Right atrium auricular region (tissue), 2 donors: ENCODE measurements at places on chromosomes 1 and 21. TPM values are rescaled to one million over a fixed set of nuclear protein-coding genes. Genes with fewer than 3 reads are reported as not detected.

OR10K2 gene
- not detected for total RNA-seq

GRCh38 chr1:43418858-43419257, 29.2 kb downstream of the SZT2 start:
- peaks cover 87% of the 10 kb centered on the region for H3K36me3 ChIP-seq
- no peaks in the 10 kb centered on the region for H3K27me3 ChIP-seq
- H3K4me1 ChIP-seq: no peaks in the 10 kb centered on the region
- no peak for DNase-seq

- H3K27me3 ChIP-seq: no peaks in the 10 kb centered on the region
- H3K4me1 ChIP-seq: no peaks in the 10 kb centered on the region
- H3K36me3 ChIP-seq: no peaks in the 10 kb centered on the region
- DNase-seq: no peak
- no peak overlapping the region for H3K4me3 ChIP-seq
- H3K27ac ChIP-seq: no peak overlapping the region
Measured at GRCh38 chr1:204320382-204320804, 39.3 kb downstream of the PLEKHA6 start.

DNA sequence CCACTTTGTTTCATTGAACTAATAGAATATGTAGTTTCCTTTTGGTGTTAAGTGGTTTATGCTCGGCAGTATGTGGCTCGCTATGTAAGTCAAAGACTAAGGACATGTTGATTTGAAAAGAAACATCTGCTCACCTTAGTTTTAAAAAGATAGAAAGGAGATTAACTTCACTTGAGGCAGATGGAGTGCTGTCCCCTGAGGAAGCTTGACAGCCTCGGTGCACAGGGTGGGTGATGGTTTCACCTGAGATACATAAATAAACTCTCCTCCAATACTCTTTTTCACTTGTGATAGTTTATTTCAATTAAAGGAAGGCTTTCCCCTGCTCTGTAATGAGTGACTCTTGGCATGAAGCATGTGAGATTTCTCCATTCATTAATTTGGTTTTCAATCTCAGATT, 70.8 kb upstream of the FMN2 start:
- H3K27ac ChIP-seq: no peak overlapping the region
- DNase-seq: no peak
- no peaks in the 10 kb centered on the region for H3K36me3 ChIP-seq
- H3K27me3 ChIP-seq: no peaks in the 10 kb centered on the region
- no peaks in the 10 kb centered on the region for H3K4me1 ChIP-seq

DNA sequence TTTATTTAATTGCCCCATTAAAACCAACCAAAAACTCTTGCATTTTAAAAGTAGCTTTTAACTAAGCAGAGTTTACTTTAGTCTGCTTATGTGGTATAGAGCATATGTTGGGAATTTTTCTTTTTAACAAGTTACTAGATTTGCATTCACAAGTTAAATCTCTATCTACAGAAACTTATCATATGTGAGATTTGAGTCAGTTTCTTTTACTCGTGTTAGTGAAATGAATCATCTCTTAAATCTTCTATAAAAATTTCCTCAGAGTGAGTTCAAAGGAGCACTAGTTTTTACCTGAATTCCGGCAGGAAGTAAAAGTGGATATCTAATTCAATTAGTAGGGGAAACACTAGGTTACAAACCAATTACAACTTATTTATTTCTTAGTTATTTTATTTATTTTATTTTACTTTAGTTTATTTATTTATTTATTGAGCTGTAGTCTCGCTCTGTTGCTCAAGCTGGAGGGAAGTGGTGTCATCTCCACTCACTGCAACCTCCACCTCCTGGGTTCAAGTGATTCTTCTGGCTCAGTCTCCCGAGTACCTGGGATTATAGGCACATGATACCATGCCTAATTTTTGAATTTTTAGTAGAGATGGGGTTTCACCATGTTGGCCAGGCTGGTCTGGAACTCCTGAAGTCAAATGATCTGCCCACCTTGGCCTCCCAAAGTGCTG, 1609.6 kb upstream of the B3GALT2 start:
- H3K27me3 ChIP-seq: no peaks in the 10 kb centered on the region
- no peaks in the 10 kb centered on the region for H3K36me3 ChIP-seq
- no peak overlapping the region for H3K27ac ChIP-seq
- no peak overlapping the region for H3K4me3 ChIP-seq
- DNase-seq: no peak
- no peaks in the 10 kb centered on the region for H3K4me1 ChIP-seq

AMY1C gene
- not detected for total RNA-seq

GRCh38 chr1:32893198-32894018, 7.1 kb downstream of the HPCA start:
- peaks cover 14% of the 10 kb centered on the region for H3K4me1 ChIP-seq
- no peak for DNase-seq
- H3K36me3 ChIP-seq: no peaks in the 10 kb centered on the region
- H3K27ac ChIP-seq: no peak overlapping the region
- no peaks in the 10 kb centered on the region for H3K27me3 ChIP-seq
- peak overlapping the region; percentile 52 for H3K4me3 ChIP-seq

S100A7A gene
- not detected for total RNA-seq

FMO2 gene
- 28.4 TPM for total RNA-seq

DNA sequence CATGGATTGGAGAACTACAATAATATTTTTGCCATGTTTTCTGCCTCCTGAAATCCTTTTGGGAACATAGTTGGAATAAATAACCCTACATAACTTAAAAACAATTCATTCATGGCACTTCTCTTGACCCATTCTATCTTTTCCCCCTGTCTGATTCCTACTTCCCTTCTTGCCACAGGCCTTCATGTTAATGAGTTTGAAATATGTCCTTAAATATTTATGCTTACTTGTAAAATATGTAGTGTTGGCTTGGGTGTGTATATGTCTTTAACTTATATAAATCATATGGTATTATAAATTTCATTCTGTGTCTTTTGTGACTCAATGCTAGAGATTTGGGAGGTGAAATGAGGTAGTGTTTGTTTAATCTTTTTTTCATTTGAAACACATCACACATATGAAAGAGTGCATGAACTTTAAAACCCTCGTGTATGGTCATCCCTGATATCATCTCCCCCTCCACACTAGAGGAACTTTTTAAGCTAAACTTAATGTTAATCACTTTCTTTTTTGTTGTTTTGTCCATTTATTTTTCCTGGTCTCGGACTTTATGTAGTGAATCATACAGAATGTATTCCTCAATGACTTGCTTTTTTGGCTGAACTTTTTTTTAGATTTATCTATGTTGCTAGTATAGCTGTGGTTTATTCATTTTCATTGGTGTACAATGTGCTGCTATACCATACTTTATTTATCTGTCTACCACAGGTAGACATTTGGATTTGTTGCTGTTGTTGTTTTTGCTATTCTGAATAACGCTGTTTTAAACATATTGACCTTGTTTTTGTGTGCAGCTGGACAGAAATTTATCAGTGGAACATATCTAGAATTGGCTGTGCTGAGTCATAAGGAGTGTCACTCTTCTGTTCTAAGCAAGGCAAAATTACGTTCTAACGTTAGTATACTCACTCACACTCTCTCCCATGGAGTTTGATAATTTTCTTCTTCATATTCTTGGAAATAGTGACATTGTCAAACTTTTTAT, 441.6 kb downstream of the PLPP3 start:
- H3K36me3 ChIP-seq: no peaks in the 10 kb centered on the region
- H3K27me3 ChIP-seq: no peaks in the 10 kb centered on the region
- H3K4me1 ChIP-seq: no peaks in the 10 kb centered on the region
- no peak overlapping the region for H3K4me3 ChIP-seq
- H3K27ac ChIP-seq: no peak overlapping the region
